ENCODE measurements at places on chromosomes 13 and 19.

GRCh38 chr13:37679043-37679442 lies 80.5 kb upstream of the POSTN start:
- DNase-seq: no peak

- DNase-seq: no peak
Measured at GRCh38 chr19:31249217-31249616, 100.0 kb downstream of the TSHZ3 start.

DNA sequence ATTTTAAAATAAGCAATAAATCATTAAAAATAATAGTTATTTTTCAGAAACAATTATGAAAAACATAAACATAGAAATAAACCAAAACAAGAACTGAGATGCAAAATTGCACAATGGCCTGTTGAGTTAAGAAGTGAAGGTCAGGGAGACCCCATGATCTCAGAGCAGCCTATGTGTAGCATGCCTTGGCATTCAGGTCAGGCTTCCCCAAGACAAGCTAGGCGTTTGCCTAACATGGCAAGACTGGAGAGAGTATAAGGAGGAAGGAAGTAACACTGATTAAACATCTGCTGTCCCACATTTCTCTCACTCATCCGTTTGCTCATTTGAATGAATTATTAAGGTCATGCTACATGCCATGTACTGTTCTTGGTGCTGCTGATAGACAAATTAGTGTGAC lies 291.8 kb downstream of the TSHZ3 start:
- DNase-seq: no peak

DNA sequence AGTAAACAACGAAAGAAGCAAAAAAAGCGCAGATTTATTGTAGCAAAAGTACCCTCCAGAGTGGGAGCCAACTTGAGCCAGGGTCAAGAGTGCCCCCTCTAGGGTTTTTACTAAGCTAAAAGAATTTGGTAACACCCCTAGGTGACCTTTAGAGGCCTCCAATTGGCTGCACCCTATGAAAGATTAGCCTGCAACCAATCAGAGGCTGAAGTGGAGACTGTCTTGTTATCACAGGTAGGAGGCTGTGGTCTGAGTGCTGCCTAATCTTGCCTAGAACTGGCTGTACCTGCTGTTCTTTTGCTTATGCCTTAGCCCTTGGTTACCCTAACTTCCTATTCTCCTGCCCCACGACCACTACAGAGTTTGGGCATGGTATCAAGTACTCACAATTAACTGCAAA lies 38.3 kb downstream of the ANKRD10 start:
- DNase-seq: no peak

GRCh38 chr19:30669329-30670010 lies 297.3 kb downstream of the ZNF536 start:
- DNase-seq: peak; percentile 63

DNA sequence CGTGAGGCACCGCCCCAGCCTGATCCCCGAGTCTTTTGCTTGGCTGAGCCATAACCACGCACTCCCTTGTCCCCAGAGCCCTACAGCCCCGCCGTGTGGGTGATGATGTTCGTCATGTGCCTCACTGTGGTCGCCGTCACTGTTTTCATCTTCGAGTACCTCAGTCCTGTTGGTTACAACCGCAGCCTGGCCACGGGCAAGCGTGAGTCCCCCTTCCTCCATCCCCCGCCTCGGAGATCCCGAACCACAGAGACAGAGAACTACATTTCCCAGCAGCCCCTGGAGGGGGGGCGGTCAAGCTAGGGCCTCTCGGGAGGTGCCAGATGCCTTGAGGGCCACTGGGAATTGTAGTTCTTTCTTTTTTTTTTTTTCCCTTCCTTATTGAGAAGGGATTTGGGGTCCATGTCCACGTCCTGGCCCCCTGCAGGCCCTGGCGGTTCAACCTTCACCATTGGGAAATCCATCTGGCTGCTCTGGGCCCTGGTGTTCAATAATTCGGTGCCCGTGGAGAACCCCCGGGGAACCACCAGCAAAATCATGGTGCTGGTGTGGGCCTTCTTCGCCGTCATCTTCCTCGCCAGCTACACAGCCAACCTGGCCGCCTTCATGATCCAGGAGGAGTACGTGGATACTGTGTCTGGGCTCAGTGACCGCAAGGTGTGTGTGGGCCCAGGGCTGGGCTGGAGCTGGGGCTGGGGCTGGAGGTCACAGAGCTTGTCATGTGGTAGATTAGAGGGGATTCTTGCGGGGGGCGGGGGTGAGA lies 25.9 kb downstream of the GRIN2D start:
- DNase-seq: no peak

DNA sequence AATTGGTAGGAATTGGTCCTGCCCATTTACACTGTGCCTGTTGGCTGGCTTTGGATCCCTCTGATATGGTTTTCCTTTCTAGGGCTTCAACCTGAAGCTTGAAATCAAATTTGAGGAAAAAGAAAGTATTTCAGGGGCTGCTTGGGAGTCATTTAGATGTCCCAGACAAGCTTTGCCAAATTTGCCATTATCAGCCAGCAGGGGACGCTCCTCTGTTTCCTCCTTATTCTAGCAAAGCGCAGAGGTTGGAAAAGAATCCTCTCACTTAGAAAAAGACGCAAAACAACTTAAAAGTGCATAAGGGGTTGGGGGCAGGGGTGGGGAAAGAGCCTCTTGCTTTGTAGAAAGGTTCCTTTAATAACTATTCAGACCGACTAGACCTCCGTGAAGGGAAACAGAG lies 1211.1 kb upstream of the PCDH20 start:
- DNase-seq: no peak

DNA sequence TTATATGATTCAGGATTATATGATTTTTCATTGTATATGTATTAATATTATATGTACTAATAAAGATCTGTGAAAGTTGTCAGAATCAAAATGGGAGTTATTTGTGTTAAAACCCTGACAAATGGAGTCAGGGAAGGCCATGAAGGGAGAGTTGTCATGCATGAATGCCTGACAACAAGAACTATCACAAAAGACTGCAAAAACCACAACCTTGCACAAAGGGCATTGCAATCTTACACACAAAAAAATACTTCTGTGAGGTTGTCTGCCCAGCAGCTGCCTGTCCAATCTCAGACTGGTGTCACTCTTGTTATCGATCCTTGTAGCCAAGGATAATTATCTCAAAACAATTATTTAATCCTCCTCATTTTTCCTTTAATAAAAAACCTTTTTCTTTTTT lies 21.2 kb upstream of the RBM26 start:
- no peak for DNase-seq

- DNase-seq: no peak
Measured at GRCh38 chr13:39099231-39099630, 61.0 kb downstream of the NHLRC3 start.

GRCh38 chr13:31110617-31111016 lies 51.1 kb downstream of the HSPH1 start:
- no peak for DNase-seq

GRCh38 chr13:20571676-20572075 lies 4.7 kb downstream of the IFT88 start:
- no peak for DNase-seq

- DNase-seq: no peak
Measured at GRCh38 chr13:91544723-91545122, 146.3 kb downstream of the GPC5 start.

- DNase-seq: no peak
Measured at GRCh38 chr19:53311044-53311443, 22.5 kb upstream of the ZNF845 start.

DNA sequence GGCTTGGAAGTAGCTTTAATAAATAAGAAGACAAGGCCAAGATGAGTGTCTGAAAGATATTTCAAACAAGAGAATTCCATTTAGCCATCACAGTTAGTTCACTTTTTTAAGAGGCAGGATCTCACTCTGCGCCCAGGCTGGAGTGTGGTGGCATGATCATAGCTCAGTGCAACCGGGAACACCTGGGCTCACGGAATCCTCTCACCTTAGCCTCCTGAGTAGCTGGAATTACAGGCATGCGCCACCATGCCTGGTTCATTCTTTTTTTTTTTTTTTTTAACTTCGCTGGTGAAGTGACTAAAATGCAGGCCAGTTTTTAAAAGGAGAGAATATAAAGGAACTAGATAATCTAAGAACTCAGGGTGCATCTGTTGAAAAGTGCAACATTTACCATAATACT lies 200.3 kb downstream of the KCTD12 start:
- DNase-seq: no peak

DNA sequence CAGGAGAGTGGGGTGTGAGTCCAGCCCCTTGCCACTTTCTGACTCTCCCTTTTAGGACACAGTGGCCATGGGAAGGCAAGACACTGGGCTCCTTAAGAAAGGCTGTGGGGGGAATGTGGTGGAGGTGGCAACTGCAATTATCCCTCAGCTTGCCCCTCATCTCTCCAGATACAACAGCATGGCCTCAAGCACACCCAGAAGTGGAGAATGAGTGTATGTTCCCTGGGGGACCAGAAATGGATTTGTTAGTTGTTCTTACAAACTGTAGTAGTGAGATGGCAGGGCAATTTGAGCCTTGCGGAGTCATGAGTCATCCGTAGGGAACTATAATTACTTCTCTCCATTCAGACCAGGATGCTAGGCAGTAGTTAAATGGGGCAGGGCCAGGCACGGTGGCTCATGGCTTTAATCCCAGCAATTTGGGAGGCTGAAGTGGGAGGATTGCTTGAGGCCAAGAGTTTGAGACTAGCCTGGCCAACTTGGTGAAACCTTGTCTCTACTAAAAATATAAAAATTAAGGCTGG lies 25.6 kb upstream of the CXCL17 start:
- no peak for DNase-seq

DNA sequence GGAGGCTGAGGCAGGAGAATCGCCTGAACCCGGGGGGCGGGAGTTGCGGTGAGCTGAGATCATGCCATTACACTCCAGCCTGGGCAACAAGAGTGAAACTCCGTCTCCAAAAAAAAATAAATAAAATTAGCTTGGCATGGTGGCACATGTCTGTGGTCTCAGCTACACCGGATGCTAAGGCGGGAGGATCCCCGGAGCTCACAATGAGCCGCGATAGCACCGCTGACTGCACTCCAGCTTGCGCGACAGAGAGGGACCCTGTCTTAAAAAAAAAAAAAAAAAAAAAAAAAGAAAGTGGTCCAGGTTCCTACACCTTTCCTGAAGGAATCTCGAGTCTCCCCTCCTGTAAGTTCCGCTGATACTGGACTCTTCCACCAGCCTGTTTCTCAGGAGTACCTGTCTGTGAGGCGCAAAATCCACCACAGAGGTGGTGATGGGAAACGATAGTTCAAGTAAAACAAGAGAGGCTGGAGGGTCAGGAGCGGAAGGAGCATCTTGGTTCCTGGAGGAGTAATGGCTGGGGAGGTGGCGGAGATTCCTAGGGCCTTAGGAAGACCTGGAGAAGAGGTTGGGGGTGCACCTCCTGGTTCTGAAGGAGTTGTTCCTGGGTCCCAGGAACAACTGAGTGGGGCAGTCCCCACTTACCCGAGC lies 471 bp downstream of the FUT1 start:
- DNase-seq: no peak

DNA sequence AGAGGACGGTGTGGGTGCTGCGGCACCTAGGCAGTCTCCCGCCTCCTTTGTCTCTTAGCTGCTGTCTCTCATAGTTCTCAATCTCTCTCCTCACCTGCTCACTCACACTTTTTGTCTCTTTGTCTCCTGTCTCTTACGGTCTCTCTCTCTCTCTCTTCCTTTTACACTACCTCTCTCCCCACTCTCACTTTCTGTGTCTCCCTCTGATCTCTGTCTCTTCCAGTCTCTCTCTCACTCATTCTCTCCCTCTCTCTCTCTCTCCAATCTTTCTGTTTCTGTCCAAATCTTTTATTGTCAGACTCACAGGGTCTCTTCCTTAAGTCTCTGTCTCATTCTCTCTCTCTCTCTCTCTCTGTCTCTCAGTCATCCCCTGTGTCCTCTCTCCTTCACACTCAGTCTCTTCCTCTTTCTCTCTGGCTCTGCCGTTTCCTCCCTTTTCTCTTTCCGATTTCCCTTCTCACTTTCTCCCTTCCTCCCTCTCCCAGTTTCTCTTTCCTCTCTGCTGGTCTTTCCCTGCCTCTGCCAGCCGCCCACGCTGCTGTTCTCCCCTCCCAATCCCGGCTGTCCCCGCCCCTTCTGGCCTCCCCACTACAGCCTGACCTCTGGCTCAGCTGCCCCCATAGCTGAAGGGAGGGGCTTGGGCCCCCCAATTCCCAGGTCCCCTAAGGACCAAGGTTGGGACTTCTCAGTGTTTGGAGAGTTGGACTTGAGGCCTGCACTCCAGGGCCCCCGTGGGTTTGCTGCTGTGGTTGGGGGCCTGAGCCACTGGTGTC lies at the start of gene PLEKHA4:
PLEKHA4 (minus strand) TSS at position 504 of the 773 bp plus-strand sequence. CDS start 997 bp downstream, outside the sequence.
- DNase-seq: no peak

GRCh38 chr13:106527826-106528225 lies 7.6 kb downstream of the EFNB2 start:
- no peak for DNase-seq

DNA sequence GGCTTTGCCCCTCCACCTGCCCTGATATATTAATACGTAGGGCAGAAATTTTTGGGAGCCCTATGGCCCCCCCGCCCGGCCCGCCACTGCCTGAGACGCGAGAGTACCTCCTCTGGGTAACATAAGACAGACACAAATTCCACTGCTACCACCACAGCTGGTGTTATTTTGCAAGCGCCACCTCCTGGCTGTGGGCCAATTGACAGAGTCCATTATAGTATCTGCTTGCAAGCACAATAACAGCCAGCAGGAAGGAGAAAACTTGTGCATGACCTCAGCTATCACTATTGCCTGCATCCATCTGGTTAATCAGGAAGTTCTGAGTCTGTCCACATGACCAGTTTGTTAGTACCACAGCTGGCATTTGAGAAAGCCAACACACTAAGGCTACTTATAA lies 25.3 kb upstream of the OR10H2 start:
- no peak for DNase-seq

GRCh38 chr19:1513499-1514294 lies 878 bp upstream of the ADAMTSL5 start:
- no peak for DNase-seq

- DNase-seq: no peak
Measured at GRCh38 chr13:20901668-20902437, 693 bp downstream of the XPO4 start.

All from mesothelial cell of epicardium (in vitro differentiated cells).